ENCODE measurements at places on chromosomes 11 and 22.
A peak's percentile ranks its signal among the peaks of the same experiment; 100 is the strongest.

- no peak for DNase-seq
These were observed 26.3 kb downstream of the FAM118A start for GRCh38 chr22:45335854-45336522.

DNA sequence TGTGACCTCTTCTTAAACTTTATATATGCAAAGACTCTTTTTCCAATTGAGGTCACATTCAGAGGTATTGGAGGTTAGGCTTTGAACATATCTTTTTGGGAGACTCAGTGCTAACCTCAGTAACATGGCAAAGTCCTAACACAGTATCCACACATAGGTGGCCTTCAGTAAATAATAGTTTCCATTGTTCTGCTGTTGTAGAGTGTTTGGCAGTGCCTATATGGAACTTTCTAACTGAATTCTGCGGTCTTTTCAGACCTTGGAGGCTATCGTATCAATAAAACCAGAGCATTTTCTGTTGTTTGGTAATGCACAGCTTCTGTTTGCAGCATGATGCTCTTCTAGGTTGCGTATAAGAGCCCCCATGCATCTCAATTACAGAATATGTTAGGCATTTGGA lies 47.0 kb downstream of the LDLRAD3 start:
- no peak for DNase-seq

DNA sequence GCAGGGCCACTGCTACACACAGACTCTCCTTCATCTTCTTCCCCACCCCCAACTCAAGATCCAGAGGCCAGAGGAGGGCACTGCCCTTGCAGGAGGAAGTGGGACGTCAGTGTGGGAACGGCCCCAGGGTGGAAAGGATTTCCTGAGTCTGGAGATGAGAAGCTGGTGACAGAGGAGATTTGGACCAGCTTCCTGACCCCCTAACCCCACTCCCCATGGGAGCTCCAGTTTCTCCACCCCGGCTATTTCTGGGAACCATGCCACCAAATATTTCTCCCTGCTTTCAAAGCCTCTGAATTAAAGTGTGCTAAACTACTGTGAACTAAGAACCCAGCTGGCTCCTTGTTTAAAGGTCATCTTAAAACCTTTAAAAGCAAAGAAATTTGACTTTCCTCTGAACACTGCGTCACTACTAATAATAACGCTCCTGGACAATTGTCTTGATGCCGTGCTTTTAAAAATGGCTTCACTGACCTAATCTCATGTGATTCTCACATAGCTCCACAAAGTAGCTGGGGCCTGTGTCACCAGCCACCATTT lies 46.6 kb downstream of the CWC15 start:
- DNase-seq: no peak

DNA sequence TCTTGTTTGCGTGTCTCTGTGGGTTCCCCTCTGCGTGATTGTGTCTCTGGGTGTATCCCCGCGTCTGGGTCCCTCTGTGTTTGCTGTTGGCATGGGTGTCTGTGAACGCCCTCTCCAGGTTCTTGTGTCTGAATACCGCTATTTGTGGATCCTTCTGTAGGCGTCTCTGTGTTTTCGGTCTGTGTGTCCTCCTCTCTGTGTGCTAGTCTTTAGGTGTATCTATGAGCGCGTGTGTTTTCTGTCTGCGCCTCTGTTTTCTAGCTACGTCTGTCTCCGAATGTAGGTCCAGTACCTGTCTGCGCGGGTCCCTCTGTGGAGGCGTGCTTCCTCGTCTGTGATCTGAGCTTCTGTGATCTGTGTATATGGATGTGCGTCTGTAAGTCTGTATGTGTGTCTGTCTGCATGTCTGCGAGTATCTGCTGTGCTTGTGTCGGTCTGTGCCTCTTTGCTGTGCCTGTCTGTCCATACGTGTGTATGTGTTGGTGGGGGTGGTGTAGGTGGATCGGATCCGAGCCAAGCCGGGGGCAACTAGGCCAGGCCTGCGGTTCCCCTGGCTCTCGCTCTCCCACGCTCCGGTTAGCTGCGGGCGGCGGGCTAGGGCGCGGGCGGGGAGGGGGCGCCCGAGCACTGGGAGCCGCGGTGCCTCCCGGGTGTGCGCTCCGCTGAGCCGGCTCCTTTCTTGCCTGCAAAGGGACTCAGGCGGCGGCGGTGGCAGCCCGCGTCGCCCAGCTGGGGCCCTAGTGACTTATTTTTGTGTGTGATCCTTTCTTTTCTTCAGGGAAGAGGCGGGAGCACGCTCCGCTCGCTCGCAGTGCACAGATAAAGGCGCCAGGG lies 105.3 kb upstream of the E2F8 start:
- no peak for DNase-seq

- no peak for DNase-seq
These were observed 607 bp upstream of the ROBO4 start for GRCh38 chr11:124898263-124898680.

DNA sequence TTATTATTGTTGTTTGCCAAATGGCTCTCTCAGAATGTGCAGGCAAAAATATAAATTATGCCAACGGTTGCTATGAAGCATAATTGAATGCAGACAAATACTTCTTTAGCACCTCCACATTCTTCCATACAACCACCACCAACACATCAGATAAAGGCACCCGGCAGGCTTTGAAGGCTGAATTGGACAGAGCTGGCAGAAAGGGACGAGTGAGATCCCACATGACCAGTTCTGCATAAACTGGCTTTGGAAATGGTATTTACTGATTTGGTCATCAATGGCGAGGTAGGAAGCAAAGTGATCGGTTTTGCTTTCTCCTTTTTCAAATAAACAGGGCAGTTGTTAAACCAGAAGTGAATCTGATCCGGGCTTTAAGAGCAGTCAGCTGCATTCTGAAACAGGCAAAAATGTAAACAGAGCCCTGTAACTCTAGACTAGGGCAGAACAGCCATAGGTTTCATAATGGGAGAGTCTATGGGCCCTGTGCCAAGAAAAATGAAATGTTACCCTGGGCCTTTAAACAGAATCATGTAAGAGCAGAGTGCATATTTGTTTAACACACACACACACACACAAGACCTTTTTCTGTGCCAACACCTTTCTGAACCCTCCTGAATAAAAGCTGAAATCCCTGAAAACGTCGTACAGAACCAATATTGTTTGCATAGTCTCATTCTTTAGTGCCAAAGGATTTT lies 97.7 kb downstream of the MPPED2 start:
- no peak for DNase-seq

DNA sequence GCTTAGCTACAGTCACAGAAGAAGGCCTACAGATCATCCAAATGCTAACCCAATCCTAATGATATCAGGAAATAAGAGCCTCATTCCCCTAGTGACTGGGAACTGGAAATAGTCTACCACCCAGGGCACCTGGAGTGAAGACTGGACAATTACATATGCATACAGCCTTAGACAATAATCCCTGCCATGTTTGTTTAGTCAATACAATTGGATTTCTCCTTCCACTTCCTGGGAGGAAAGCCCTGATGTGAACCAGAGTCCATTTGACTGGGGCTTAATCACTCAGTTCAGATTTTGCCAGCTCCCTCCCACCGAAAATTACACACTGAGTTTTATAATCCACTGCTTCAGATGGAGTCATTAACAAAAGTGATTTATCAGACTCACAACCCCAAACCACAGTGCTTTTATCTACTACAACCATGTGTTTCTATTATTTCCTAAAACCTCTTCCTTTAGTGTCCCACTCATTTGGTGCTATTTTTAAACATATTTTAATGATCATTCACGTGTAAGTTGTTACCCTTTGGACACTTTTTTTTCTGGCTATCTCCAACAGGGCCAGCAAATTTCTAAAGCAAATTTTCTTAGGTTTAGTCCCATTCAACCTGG lies 29.9 kb downstream of the CWF19L2 start:
- DNase-seq: no peak

DNA sequence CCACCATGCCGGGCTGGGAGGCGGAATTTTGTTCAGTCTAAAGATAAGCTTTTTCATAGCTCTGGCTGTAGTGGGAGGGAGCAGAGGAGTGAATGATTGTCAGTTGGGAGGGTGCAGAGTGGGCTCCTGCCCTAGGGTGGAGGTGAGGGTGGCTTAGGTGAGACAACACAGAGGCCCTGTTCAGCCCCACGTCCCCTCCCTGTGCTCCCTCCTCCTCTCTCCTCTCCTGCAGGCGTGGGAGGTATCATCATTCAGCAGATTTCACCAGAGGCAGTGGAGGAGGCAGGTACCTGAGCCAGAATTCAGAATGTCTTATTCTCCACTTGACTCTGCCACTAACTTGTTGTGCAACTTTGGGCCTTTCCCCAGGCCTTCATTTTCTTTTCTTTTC lies 1.7 kb upstream of the THRSP start:
- DNase-seq: no peak

GRCh38 chr11:94515398-94515797 lies 3.1 kb downstream of the C11orf97 start:
- no peak for DNase-seq

GRCh38 chr11:106961518-106961917 lies 56.8 kb downstream of the GUCY1A2 start:
- DNase-seq: no peak

DNA sequence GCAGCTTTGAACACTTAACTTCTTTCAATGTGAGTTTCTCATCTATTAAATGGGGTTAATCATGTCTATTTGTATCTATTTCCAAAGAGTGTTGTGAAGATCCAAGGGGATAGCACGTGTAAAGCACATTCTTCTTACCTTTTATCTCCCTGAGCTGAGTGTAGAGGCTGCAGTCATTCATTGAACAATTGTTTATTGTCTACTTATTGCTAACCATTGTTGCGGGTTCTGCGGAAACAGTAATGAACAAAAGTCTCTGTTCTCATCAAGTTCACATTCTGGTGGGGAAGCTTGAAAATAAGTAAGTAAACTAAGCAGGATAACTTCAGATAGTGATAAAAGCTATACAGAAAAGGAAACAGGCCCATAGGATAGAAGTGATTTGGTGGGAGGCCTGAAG lies 27.4 kb upstream of the PLET1 start:
- no peak for DNase-seq

DNA sequence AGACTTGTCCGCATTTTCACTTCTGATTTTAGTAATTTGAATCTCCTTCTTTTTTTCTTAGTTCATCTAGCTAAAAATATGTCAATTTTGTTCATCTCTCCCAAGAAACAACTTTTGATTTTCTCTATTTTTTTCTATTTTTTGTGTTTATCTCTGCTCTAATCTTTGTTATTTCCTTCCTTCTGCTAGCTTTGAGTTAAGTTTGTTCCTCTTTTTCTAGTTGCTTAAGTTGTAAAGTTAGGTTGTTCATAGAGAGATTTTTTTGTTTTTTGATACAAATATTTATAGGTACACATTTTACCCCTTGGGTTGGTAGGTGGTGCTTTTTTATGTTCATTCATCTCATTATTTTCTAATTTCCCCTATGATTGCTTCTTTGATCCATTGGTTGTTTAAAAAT lies 22.1 kb upstream of the XKR3 start:
- no peak for DNase-seq

- DNase-seq: no peak
These were observed 2.8 kb upstream of the ACR start for GRCh38 chr22:50734986-50735738.

- no peak for DNase-seq
These were observed 510 bp upstream of the LSP1 start for GRCh38 chr11:1852271-1852876.

GRCh38 chr11:77726524-77726923 lies 88.9 kb upstream of the CLNS1A start:
- no peak for DNase-seq

- DNase-seq: peak; percentile 50
These were observed 5.9 kb upstream of the ATF4 start for GRCh38 chr22:39514373-39514973.

DNA sequence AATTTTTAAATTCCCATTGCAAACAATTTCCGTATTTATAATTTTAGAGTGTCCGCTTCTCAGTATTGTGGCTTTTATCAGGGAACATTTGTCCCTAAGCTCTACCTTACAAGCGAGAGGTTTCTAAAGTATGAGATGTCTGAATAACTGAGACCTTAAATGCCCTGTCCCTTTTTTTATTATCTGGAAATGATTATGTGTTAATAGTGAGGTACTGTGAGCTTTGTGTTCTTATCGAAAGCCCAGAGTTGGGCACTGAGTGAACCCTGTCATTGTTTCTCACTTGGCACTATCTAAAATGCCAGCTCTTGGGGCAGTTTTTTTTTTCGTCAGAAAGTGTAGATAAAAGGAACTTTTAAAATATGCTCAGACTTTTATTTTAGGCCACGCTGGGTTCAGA lies 9.5 kb downstream of the CTTN start:
- no peak for DNase-seq

GRCh38 chr22:34102633-34103032 lies 182.4 kb upstream of the LARGE1 start:
- no peak for DNase-seq

GRCh38 chr22:29706486-29706885 lies 13.3 kb upstream of the CABP7 start:
- DNase-seq: no peak

GRCh38 chr11:122661182-122661945 lies 5.8 kb downstream of the UBASH3B start:
- DNase-seq: no peak

GRCh38 chr11:66479394-66480116 lies 679 bp upstream of the DPP3 start:
- peak; percentile 16 for DNase-seq

DNA sequence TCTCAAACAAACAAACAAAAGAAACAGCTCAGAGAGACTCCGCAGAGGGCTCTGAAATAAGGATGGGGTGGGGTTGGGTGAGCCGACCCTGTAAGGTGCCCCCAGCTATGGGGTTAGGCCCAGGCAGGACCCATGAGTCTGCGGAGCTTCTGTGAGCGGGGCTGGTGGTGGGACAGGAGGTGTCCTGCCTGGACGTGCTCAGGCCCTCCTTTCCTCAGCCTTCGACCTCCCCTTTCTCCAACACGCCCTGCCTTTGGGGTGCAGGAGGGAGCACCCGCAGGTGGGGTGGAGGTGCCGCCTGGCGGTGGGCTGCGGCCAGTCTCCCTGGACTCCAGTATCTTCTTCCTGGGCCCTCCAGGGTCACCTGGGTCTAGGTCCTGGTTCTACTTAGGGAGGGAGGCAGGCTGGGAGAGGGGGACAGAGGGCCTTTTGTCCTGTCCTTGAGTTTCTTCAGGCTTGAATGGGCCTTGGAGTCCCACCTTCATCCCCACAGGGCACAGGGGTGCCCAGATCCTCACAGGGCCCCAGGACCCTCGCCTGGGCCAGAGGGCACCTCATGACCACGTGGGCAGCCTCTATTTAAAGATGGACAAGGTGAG lies 12.3 kb downstream of the PRR33 start:
- no peak for DNase-seq

GRCh38 chr11:131871006-131871405 lies 500.6 kb downstream of the NTM start:
- DNase-seq: no peak

GRCh38 chr11:57812634-57813033 lies 51.0 kb downstream of the CTNND1 start:
- DNase-seq: no peak

DNA sequence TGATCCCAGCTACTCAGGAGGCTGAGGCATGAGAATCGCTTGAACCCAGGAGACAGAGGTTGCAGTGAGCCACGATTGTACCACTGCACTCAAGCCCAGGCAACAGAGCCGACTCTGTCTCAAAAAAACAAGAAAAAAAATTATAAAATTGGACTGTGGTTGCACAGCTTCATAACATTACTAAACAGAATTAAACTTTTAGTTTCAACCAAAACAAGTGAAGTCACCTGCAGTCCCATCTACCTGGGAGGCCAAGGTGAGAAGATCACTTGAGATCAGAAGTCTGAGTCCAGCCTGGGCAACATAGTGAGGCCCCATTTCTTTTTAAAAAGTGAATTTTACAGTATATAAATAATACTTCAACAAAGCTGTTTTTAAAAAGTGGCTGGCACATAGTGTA lies 47.8 kb upstream of the CD5 start:
- no peak for DNase-seq
